ENCODE measurements at places on chromosomes 2 and 18.
A peak's percentile ranks its signal among the peaks of the same experiment; 100 is the strongest.

DNA sequence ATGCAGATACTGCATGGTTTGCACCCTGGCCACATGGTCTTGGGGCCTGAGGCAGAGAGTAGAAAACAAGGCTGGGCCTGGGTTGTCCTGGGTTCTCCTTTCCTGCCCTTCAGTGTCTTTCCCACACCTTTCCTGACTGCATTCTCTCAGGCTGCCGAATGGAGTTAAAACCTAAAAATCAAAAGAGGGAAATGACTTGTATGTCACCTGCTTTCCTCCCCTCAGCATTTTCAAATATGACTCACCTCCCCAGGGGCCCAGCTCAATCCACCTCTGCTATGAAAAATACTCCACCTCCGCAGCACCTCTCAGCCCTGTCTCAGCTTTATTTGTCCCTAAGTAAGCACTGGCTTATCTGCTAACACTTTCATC, 457.8 kb upstream of the MEX3C start:
- DNase-seq, result no peak

GRCh38 chr18:44672506-44672905, 8.2 kb upstream of the SETBP1 start:
- DNase-seq, result no peak

DNA sequence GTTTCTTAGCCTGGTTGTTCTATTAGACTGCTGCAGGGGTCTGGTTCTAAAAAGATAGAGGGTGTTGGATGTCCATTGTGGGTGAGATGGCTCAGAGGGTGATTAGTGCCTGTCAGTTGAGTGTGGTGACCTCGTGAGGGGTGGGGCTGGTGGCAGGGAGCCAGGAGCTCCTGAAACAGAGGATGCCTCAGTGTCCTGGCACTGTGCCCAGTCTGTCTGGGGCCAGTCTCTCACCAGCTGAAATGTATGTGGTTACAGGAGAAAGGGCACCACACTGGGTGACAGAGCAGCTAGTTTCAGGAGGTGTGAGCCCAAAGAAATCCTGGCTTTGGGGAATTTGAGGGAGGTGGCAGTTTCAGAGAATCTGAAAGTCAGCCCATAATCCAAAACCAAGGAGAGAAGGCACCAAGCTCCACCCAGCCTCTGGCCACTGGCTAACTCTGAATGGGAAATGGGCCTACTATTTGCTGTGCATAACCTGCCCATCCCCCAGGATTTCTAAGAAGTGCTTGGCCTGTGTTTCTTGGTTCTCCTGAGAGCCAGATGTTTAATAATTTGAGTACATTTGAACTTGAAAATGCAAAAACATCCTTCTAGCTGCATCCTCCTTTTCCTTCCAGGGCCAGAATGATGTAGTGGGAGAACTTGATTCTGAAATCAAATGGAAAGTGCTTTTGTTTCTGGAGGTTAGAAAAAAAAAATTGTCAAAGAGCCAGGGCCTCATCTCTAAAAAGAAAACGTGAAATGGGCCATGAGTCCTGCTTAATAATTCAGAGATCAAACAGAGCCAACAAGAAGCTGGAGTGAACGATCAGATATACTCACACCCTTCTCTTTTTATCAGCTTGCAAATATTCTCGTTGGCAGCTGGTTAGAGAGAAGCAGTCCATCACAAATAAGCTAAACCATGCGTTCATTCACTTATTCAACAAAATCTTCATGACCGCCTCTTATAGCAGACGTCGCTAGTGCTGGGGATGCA, 92.3 kb downstream of the B3GNT2 start:
- DNase-seq, result no peak

DNA sequence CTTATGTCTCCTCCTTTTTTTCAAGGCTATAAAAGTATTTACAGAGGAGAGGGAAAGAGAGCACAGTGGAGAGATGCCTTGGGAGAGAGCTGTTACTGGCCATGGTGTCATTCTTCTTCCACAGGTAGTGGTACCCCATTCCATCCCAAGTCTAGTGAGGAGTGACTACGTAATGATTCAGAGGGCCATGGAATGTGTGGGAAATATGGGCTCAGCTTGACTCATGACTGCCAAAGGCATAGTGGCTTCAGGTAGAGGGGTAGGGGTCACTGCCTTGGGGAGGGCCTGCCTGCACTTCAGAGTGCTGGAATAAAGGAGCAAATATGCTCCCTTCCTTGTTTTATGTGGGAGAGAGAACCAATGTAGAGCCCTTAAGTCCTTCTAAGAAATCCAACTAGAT, 620.6 kb downstream of the IRS1 start:
- no peak for DNase-seq

GRCh38 chr2:144456680-144457079, 63.2 kb downstream of the ZEB2 start:
- DNase-seq, result no peak

DNA sequence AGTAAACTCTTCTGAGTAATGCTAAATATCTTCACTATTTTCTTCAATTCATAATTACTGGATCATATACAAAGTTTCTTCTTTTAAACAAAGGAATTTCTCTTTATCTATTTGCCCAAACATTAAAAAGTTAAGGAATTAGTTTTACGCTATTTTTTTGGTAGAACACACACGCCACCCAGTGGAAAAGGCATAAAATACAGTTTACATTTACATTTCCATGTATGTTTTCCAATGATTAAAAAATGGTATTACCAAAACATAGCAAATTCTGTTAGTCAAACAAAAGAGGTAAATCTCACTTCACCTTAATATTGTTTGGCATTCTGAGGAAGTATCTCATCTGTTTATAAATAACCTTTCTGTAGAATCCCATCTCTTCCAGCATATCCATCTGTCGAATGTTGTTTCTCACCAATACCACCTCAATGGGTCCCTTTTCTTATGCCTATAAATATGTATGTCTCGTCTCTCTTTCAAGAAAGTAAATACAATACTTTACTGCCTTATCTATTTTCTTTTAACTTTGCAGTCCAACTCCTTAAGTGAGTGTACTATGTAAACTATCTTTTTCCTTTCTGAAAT, 7.2 kb downstream of the BOLL start:
- DNase-seq, result peak; percentile 39

DNA sequence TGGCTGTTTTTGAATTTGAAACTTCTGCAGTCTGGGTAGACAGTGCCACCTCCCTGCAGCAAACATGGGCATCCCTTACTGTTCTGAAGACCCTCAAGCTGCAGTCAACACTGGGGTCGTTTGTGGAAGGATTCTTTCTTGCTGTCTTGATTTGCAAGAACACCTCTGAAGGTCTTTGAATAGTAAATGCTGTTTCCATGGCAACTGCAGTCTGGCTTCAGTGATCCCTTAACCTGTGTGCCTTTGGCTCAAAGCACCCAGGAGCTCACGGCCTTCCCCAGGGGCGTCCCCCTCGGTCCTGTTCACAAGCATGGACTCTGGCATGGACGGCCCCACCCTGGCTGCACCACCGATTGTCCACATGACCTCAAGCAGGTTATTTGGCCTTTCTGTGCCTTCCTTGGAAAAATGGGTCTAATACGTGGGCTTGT, 38.3 kb downstream of the LRRFIP1 start:
- no peak for DNase-seq

GRCh38 chr2:42128721-42129486, 40.2 kb upstream of the EML4 start:
- no peak for DNase-seq

GRCh38 chr2:149389506-149390167, 59.2 kb downstream of the LYPD6 start:
- DNase-seq, result no peak

GRCh38 chr2:66445076-66445924, 10.4 kb downstream of the MEIS1 start:
- no peak for DNase-seq

- no peak for DNase-seq
Measured at GRCh38 chr18:35827275-35827902, 145.1 kb upstream of the RMP24 start.

GRCh38 chr2:13714466-13714865, 918.1 kb upstream of the LRATD1 start:
- no peak for DNase-seq

- DNase-seq, result no peak
Measured at GRCh38 chr18:26662996-26663395, 114.6 kb upstream of the KCTD1 start.

- DNase-seq, result no peak
Measured at GRCh38 chr2:30248791-30249190, 17.5 kb downstream of the LBH start.

GRCh38 chr18:36947820-36948348, 119.0 kb downstream of the KIAA1328 start:
- DNase-seq, result no peak

GRCh38 chr2:212892193-212892592, 259.2 kb downstream of the IKZF2 start:
- DNase-seq, result peak; percentile 5

GRCh38 chr18:32966141-32966540, 193.3 kb upstream of the KLHL14 start:
- no peak for DNase-seq

Measured in midbrain (tissue), 1 donor.